Endodermal cell (in vitro differentiated cells): ENCODE measurements at places on chromosomes 13 and 19. TPM values are rescaled to one million over a fixed set of nuclear protein-coding genes. Genes with fewer than 3 reads are reported as not detected.

DNA sequence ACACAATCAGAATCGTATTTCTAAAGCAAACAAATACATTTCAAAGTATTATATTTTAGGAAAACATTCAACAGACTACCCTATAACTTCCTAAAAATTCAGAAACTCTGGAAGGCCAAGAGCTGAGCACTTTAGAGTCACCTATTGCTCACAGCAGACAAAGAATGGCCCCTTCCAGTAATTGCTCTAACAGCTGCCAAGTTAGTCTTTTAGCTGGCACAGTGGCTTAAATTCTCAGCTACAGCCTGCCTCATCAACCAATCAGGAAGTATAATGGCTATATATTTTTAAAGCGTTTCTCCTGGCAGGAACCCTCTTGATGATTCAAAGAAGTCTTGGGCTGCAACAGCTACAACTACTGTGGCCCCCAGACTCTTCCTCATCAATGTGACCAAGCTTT, 14.9 kb upstream of the SLITRK5 start:
- no peak overlapping the region for H3K27ac ChIP-seq
- H3K36me3 ChIP-seq, result no peaks in the 10 kb centered on the region
- DNase-seq, result no peak
- no peaks in the 10 kb centered on the region for H3K4me1 ChIP-seq
- H3K27me3 ChIP-seq, result no peaks in the 10 kb centered on the region
- no peak overlapping the region for H3K4me3 ChIP-seq

DNA sequence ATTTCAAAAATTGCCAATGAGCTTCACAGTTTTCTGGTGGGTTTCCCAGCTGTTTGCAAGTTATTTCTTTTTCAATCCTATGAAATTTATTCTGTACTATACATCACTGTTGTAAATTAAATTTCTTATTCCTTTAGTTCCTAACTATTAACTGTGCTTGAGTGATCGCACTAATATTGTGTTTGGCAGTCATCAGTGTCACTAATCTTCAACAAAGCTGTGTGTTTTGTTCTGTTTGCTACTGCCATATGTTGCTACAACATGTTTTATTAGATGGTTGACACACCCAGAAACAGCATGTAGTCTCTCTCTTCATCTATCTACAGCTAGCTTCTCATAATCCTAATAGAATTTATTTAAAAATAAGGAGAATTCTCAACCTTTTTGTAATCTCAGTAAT, 453.6 kb upstream of the PRR20A start:
- H3K27ac ChIP-seq, result no peak overlapping the region
- H3K4me1 ChIP-seq, result no peaks in the 10 kb centered on the region
- H3K27me3 ChIP-seq, result no peaks in the 10 kb centered on the region
- no peaks in the 10 kb centered on the region for H3K36me3 ChIP-seq
- H3K4me3 ChIP-seq, result no peak overlapping the region

GRCh38 chr19:32067685-32068084, 277.7 kb upstream of the ZNF507 start:
- no peak overlapping the region for H3K27ac ChIP-seq
- no peaks in the 10 kb centered on the region for H3K27me3 ChIP-seq
- H3K4me1 ChIP-seq, result no peaks in the 10 kb centered on the region
- H3K4me3 ChIP-seq, result no peak overlapping the region

DNA sequence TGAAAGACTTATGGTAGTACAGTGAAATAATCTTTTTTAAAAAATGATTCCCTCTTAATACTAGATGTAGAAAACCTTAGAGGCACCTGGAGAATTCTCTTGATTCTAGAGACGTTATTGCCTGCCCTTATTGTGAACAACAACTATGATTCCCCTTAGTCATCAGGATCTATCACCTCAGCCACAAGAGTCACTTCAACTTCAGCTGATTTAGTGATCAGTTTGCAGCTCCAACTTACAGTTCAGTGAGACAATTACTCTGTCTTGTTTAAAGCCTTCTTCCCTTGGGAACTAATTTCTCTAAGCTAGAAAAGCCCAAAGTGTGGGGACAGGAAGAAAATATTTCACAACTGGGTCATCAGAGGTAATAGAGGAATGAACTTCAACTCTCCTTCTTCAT, 254.3 kb upstream of the SLITRK1 start:
- DNase-seq, result no peak
- no peaks in the 10 kb centered on the region for H3K4me1 ChIP-seq
- H3K4me3 ChIP-seq, result no peak overlapping the region
- H3K36me3 ChIP-seq, result no peaks in the 10 kb centered on the region
- H3K27me3 ChIP-seq, result no peaks in the 10 kb centered on the region

DNA sequence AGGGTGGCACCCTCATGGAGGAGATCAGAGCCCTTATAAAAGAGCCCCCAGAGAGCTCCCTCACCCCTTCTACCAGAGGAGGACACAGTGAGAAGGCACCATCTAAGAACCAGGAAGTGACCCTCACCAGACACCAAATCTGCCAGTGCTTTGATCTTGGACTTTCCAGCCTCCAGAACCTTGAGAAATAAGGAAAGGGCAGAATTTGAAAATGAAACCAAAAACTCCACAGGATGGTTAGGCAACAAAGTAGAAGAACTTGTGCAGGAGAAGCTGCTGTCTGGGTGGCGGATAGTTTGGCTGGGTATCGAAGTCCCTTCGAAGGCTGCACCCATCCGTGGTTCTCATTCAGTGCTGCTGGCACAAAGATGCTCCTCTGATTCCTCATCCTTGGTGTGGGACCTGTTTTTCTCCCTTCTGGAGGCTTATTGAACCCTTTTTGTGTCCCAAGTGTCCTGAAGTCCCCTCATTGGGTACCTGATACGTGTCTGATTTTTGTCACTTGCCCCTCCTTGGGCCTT, 130.8 kb downstream of the KDM4B start:
- peaks cover 25% of the 10 kb centered on the region for H3K36me3 ChIP-seq
- no peak overlapping the region for H3K4me3 ChIP-seq
- no peaks in the 10 kb centered on the region for H3K27me3 ChIP-seq
- H3K4me1 ChIP-seq, result no peaks in the 10 kb centered on the region
- no peak overlapping the region for H3K27ac ChIP-seq

GRCh38 chr13:51895906-51896888, 34.4 kb downstream of the CCDC70 start:
- H3K4me1 ChIP-seq, result no peaks in the 10 kb centered on the region
- no peaks in the 10 kb centered on the region for H3K36me3 ChIP-seq
- H3K4me3 ChIP-seq, result no peak overlapping the region
- peak; percentile 90 for DNase-seq

DNA sequence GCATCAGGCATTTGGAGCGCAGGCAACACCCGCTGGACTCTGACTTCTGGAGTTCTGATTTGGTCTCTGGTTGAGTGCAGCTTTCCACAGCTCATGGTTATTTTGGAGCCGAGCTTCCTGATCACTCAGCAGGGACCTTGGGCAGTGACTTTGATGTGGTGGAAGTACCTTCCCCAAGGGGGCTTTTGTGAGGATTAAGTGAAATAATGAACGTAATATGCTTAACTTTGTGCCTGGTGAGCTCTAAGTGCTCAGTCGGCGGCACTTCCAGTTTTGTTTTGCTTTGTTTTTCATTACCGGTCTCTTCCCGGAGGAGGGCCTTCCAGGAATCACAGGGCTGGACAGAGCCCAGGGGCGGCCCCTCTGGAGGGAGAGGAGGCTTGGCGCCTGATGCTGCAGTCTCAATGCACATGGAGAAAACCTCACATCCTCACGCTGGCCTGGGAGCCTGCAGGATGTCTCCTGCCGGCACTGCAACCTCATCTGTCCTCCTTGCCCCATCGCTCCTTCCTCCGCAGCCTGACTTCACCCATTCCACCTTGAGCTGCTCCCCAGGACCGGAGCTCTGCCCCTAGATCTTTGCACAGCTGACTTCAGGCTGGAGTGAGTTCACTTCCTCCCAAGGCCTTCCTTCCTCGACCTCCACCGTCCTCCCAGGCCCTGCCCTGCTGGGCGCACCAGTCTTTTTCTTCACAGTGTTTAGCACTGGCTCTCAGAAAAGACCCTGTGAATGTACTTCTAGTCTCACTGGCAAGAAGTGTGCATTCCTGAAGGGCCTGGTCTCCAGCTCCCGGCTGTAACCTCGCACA, 1.5 kb downstream of the PLEKHF1 start:
- no peaks in the 10 kb centered on the region for H3K36me3 ChIP-seq
- peaks cover 4% of the 10 kb centered on the region for H3K4me1 ChIP-seq
- peak overlapping the region; percentile 76 for H3K4me3 ChIP-seq
- peaks cover 22% of the 10 kb centered on the region for H3K27me3 ChIP-seq
- DNase-seq, result peak; percentile 85

- H3K27me3 ChIP-seq, result no peaks in the 10 kb centered on the region
- H3K4me1 ChIP-seq, result peaks cover 3% of the 10 kb centered on the region
- no peak overlapping the region for H3K4me3 ChIP-seq
- H3K36me3 ChIP-seq, result no peaks in the 10 kb centered on the region
- no peak overlapping the region for H3K27ac ChIP-seq
Observed at GRCh38 chr13:26060357-26060756, 8.5 kb upstream of the SHISA2 start.

DNA sequence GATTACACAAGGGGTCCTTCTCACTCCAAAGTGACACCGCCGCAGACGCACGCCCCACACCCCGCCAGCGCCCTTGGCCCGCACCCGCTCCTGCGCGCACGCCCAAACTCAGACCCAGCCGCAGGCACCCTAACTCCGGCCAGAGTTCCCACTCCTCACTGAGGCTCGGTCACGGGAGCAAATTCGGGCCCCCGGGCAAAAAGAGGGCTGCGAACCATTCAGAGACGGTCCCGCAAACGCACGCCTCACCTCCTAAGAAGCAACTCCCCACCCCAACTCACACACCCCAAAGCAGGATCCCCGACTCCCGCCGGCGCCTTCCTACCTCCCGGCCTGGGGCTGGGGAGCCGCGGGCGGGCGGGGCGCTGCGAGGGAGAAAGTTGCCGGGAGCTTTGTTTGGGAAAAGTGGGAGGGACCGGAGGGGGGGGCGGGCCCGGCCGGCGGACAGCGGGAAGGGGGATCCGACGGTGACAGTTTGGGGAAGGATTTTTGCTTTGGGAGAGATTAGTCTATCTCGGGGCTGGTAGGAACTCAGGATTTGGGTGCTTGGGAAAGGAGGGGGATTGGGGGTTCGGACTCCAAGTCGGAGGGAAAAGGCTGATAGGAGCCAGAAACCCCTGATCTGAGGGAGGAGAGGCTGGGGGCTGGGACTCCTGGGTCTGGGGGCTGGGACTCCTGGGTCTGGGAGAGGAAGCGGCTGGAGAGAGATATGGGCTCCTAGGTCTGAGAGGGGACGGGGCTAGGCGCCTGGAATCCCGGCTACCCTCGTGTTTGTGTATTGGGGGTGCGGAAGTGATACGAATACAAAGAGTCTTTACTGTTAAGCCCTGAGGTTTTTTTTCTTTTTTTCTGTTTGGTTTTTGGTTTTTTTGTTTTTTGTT, at the start of gene TEAD2:
Gene TEAD2 (minus strand): TSS at position 369 of the 881 bp plus-strand sequence. CDS start 2,341 bp downstream, outside the sequence.
- H3K27ac ChIP-seq, result peak within 1 kb of the TSS; percentile 100
- H3K36me3 ChIP-seq, result peaks cover 24% of the 10 kb centered on the region
- peak within 1 kb of the TSS; percentile 95 for H3K4me3 ChIP-seq
- H3K4me1 ChIP-seq, result no peaks in the 10 kb centered on the region
- peak; percentile 92 for DNase-seq

DNA sequence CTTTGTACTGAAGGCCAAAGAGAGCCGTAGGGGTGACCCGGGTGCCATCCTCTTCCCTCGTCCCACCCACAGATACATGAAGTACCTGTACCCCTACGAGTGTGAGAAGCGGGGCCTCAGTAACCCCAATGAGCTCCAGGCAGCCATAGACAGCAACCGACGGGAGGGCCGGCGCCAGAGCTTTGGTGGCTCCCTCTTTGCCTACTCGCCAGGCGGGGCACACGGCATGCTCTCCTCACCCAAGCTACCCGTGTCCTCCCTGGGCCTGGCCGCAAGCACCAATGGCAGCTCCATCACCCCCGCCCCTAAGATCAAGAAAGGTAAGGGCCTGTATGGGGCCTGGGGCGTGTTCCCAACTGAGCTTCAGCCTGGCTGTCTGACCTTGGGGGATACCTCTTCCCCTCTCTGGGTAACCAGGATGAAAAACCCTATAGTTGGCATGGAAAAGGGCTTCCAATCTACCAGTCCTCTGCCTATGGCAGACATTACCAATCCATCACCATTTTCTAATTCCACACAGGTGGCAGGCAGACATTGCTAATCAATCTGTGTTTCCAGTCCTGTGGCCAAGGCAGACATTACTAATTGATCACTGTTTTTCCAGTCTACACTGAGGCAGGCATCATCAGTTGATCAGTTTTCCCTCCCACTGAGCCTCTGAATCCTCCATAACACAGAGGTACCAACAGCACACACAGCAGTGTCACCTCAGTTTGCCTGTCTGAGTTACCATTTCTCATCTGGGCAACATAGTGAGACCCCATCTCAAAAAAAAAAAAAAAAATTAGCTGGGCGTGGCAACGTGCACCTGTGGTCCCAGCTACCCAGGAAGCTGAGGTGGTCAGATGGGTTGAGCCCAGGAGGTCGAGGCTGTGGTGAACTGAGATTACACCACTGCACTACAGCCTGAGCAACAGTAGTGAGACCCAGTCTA, 19.1 kb upstream of the WDR18 start:
- DNase-seq, result no peak
- peaks cover 70% of the 10 kb centered on the region for H3K36me3 ChIP-seq
- H3K4me1 ChIP-seq, result no peaks in the 10 kb centered on the region

DNA sequence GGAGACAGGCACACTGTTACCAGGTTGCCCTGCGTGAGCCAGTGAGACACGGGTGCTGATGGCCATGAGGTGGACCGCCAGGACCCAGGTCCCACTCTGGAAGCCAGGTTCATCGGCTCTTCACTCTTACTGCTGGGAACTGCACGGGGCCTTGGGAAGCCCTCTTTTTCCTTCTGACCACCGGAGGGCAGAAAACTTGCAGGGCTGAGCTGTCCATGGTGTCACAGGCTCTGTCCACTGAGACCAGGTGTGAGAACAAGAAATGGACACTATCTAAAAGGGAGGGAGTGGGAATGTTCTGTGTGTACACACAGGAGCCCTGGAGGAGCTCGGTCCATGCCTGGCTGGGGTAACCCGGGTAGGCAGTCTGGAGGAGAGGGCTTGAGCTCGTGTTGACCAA, 93.4 kb downstream of the UQCRFS1 start:
- H3K27me3 ChIP-seq, result no peaks in the 10 kb centered on the region
- DNase-seq, result peak; percentile 80
- no peak overlapping the region for H3K27ac ChIP-seq
- H3K36me3 ChIP-seq, result no peaks in the 10 kb centered on the region
- H3K4me1 ChIP-seq, result peaks cover 4% of the 10 kb centered on the region
- no peak overlapping the region for H3K4me3 ChIP-seq

The SRRM5 gene
- 0.23 to 0.61 TPM (median 0.35 TPM) in 3 replicates for total RNA-seq

The SIGLEC14 gene
- not detected in 3 replicates for total RNA-seq

The ACER1 gene
- total RNA-seq, result not detected in 2 replicates

The ZNF414 gene
- total RNA-seq, result 23.7 and 28.9 TPM in 2 replicates

The MRPL54 gene
- 38.8 to 39.0 TPM (median 38.9 TPM) in 3 replicates for total RNA-seq

The TMEM259 gene
- 145 and 157 TPM in 2 replicates for total RNA-seq
